Activated gamma-delta T cell treated with anti-CD3 and anti-CD28 coated beads, Interleukin-2, amount 50 U/mL, for 16 hours (primary cell): ENCODE measurements at places on chromosomes 5 and 9.
A peak's percentile ranks its signal among the peaks of the same experiment; 100 is the strongest.

DNA sequence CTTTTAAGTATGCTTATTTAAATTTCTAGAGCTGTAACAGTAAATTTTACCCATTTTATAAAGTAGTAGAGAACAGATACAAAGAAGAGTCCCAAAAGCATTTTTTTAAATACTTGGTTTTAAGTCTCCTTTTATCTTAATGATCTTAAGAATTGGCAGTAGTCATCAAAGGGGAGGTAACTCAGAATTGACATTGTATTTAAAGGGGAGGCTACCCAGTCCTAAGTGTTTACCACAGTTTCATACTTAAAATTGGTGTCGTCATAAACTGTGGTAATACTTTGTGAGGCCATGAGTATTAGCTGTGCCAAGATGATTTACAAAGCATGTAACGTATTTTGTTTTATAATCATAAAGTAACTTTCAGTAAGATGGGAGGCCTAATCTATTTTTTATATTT lies 14.8 kb downstream of the SLC25A46 start:
- no peak for DNase-seq

GRCh38 chr5:10594591-10595210 lies 30.8 kb downstream of the ANKRD33B start:
- DNase-seq = no peak

GRCh38 chr5:157828105-157828943 lies 30.6 kb downstream of the CLINT1 start:
- no peak for DNase-seq

- no peak for DNase-seq
These were observed 529 bp downstream of the CSNK1A1 start for GRCh38 chr5:149550594-149551226.

DNA sequence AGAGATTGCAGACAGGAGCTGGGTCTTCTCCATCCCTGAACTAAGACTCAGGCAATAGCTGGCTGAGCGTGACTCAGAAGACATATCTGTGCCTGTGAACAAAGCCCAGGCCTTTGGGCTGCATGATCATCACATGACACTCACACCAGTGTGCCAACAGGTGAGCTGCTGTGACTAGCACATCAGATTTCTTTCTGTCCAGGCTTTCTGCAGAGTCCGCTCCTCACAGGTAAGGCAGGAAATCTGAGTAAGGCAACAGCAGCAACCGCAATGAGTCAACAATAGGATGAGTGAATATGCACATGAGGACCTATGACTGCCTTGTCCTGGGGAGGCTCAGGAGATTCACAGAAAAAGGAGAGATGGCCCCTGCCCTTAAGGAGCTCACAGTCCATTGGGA lies 293.6 kb downstream of the ACTL7B start:
- DNase-seq = no peak

DNA sequence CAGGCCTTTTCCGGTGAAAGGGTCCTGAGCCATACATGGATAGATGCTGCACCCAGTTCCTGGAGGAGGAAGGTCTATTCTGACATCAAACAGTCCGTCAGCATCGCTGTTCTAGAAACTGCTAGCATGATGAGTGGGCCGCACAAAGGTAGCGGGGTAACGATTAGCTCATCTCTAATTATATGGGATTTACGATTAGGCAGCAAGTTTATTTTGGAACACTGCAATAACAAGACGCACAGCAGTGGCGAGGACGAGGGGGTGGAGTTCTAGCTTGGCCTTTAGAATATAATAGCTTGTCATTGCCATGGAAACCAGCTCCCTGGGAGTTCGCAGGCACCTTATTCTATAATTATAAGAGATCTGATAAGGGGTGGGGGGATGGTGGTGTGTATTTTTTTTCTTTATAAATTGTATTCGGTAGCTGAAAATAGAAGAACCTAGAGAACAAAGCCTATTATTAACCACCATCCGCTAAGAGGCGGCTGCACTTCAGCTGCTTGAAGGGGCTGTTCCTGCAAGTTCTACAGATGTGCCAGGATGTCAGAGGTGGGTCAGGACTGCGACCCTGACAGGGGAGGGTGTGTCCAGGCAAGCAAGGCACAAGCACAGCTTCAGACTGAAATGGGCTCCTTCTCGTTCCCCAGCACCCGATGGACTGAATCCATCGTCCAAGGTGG lies 311.0 kb downstream of the AGTPBP1 start:
- DNase-seq = no peak

- no peak for DNase-seq
These were observed 25.0 kb downstream of the NRG2 start for GRCh38 chr5:140018096-140018481.

DNA sequence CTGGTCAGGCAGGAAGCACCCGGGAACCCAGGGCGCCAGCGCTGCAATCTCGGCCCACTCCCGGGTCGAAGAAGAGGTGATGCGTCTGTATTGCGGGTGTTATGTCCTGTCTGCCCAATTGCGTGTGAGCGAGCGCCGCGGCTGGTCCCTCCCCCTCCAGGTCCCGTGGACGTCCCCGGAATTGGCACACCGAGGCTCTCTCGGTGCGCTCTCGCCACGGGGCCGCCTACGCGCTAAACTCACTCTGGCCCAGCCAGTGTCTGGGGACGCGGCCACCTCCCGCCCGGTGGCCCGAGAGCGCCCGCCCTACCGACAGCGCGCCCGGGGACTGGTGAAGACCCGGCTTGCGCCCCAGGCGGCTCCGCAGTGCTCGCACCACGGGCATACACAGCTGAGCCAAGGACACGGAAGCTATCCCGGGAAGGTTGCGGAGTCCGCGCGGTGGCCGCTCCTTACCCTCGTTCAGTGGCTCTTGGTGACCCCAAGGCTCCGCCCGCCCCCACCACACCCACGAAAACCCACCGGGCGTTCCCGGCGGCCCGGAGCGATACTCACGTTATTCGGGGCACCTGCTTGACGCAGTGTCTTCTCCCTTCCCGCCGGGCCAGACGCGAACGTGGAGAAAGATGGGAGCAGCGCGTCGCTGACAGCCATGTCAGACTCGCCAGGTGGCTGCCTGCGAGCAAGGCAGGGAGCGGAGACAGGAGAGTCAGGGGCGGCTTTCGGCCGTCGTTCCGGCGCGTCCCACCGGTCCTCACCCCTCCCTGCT lies 1.0 kb downstream of the KLF4 start:
- DNase-seq = no peak

DNA sequence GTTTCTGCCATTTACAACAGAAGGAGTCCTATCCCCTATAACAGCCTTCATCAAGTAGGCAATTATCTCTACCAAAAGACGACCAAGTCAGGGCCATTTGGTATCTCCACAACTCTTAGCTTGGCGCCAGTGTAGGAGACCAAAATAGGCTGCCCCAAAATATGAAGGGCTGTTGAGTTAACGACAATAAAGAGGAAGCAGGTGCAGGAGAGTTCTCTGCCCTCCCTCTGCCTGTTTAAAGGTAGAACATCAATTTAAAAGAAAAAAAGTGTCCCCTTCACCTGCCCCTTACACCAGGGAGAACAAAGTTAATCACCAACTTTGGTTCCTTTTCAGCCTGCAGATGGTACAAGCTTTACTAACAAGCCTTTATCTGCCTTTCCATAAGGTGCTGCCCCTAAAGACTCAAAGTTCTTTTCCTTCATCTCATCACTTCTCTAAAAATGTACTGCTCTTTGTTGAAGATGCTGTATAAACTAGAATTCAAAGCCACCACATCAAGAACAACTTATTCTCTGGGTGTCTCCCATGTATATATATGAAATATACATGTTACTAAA lies 33.3 kb downstream of the PPP1R2B start:
- no peak for DNase-seq

DNA sequence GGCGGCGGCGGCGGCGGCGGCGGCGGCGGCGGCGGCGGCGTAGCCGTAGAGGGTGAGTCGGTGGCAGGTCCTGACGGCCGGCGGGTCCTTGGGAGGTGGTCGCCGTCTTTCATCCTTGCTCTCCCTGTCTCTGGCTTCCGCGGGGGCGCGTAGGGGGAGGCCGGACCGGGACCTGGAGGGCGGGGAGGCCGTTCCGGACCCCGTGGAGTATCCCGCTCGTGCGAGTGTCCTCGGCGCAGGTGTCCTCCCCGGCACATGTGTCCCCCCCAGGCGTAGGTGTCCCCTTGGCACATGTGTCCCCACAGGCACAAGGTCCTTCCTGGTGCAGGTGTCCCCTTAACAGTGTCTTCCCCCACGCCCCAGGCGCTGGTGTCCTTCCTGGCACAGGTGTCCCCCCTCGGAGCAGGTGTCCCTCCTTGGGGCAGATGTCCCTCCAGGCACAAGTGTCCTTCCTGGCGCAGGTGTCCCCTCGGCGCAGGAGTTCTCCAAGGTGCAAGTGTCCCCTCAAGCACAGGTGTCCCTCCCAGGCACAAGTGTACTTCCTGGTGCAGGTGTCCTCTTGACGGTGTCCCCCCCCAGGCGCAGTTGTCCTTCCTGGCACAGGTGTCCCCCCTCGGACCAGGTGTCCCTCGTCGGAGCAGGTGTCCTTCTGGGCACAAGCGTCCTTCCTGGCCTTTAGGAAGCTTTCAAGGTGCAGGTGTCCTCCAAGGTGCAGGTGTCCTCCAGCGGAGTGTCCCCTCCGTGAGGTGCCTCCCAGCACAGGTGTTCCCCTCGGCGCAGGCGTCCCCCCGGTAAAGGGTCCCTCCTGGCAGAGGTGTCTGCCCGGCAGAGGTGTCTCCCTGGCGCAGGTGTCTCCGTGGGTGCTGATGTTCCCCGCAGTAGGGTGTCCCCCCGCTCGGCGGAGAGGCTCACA lies 519 bp downstream of the EXOC3 start:
- peak; percentile 17 for DNase-seq

DNA sequence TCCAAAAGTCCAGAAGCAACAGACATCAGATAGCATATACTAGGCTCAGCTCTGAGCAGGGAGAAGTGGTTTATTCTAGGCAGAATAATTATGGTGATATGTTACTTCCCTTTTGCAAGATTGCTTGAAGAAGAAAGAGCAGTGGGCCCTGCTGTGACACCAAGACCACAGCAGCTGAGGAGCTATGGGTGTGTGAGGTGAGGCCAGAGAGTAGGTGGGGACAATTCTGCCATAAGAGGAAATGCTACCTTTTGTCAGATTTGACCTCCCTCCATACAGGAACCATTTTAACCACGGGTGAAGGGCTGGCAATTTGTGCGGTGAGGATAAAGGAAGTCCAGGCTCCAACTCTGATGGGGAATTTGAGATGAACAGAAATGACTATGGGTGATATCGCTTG lies 51.3 kb downstream of the TNFSF15 start:
- no peak for DNase-seq

GRCh38 chr5:18024542-18024941 lies 390.3 kb downstream of the TAF11L14 start:
- DNase-seq = no peak

DNA sequence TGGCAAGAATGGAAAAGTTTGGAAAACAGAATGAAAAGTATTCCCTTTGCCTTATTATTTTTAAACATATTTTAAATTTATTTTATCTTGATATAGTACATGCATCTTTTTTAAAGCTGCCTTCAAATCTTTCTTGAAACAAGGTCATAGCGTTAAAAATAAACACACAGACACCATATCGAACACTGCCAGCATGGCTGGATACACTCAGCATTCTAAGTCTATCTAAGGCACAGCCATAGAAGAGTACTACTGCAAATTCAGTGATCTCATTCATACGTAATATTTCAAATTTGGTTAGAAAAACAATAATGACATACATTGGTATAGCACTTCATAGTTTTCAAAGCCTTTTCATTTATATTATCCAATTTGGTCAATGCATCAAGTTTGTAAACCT lies 57.5 kb downstream of the EPB41L4B start:
- no peak for DNase-seq

GRCh38 chr9:134734270-134734669 lies 92.7 kb downstream of the COL5A1 start:
- no peak for DNase-seq

- DNase-seq = no peak
These were observed 206.0 kb downstream of the SGCD start for GRCh38 chr5:156532921-156533320.

DNA sequence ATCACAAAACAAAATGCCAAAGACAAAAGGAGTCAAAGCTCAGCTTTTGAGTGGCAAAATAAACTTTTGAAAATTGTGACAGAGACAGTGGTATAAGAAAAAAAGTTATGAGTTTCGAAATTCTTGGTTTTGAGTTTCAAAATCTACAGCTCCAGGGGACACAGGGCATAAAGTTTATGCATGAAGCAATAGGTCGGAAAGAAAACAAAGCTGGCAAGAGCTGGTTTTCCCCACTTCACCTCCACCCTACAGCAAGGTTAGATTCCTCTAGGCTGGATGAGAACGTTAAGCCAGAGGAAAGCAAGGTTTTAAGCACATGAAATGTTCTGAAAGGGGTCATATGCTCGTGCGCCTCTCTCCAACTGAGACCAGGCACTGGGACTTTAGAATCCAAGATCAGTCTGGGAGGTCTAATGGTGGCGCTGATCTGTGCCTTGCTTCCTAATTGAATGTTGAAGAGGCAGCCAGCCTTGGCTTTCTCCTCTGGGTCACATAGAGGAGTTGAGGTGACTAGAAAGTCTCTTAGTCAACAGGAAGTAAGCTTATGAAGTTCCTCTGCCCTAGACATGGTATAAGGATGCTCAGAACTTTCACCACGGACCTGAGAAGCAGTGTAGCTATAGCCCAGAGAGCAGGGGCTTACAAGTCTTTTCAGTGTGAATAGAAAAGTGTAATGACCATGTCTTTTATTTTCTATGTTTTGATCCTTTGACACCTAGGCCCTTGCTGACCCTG lies 167.7 kb upstream of the DMAC1 start:
- DNase-seq = no peak

DNA sequence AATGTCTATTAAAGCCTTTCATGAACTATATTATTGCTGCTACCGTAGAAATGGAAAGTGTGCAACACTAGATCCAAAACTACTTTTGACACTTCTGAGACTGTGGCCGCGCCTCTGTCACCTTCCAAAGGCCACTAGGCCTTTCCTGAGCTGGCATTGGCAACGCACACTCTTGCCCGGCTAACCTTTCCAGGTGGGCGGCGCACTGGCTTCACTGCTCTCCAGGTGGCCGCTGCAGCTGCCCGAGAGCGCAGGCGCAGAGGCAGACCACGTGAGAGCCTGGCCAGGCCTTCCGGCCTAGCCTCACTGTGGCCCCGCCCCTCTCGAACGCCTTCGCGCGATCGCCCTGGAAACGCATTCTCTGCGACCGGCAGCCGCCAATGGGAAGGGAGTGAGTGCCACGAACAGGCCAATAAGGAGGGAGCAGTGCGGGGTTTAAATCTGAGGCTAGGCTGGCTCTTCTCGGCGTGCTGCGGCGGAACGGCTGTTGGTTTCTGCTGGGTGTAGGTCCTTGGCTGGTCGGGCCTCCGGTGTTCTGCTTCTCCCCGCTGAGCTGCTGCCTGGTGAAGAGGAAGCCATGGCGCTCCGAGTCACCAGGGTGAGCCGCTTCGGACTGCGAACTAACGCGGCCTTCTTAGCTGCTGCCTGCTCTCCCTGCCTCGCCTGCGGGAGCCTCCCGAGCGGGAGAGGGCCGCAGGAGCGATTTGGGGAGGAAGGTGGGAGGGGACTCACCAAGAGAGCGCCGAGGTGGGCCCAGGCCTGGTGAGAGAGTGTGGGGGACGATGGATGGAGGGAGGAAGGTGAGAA lies at the start of gene CCNB1:
Gene CCNB1 (plus strand): TSS at position 465 of the 807 bp plus-strand sequence. CDS start 113 bp downstream, at position 578.
- DNase-seq = peak; percentile 96

DNA sequence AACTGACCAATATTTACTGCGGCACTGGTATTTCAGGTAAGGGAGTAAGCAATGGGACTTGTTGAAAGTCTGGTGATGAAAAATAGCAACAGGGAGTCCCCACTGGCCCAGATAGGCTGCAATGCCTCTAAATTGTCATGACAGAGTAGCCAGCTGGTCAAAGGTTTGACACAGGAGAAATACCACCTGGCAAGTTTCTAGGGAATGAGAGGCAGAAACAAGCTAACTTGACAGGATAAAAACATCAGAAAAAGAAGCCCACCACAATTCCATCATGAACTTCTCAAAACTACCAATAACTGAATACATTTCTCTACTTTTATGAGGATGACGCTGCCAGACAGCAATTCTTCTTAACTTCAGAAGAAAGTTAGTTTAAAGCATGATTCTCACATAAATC lies 99.8 kb downstream of the STRBP start:
- DNase-seq = no peak

- no peak for DNase-seq
These were observed 56.6 kb downstream of the RCL1 start for GRCh38 chr9:4849369-4849768.
